ENCODE measurements at places on chromosomes 2 and 18.

DNA sequence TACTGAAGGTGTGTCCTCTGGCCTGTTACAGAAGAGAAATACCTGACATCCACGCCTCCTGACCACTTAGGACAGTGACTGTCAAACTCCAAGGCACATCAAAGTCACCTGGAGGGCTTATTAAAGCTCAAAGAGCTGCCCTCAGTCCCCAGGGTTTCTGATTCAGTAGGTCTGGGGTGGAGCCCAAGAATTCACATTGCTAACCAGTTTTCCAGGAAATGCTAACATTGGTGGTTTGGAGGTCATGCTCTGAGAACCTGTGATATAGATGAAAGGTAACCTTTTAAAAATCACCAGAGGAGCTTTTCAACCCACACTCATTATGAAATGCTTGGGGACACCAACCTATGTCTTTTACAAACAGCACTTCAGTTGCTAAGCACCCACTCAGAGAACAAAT is 172.3 kb downstream of the ALK start:
- no peak for DNase-seq

DNA sequence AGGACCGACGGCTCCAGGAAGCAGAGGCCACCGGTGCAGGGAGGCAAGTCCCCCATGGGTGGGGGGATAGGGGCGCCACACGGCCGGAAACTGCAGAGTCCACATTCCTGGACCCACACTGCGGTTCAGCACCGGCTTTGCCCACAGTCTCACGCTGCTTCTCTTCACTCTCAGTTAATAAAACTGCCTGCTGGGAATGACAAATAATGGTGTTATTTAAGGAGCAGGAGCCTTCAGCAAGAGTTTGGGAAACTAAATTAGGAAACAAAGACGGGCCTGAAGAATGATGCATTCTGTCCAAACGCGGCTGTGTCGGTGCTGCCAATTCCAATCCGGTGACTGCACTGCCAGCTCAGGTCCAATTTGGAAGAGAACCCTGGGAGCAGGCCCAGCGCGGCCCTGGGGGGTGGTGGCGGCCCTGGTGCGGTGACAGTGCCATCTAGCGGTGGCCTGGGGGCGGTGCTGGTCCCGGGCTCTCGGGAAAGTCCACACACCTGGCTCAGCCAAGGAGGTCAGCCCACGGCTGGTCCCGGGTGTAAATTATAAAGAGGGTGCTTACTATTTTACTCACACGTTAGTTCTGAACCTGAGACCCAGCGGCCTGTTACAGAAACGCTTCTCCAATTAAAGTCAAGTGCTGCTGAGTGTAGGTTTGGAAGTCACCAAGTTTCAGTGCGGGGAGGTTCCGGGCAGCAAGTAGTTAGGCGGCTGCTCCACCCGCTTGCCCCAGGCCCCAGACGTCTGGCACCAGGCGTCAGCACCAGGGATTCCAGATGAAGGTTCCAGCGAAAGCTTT is 73.1 kb upstream of the PXDN start:
- no peak for DNase-seq

- no peak for DNase-seq
Measured at GRCh38 chr2:192948316-192948715, 753.6 kb upstream of the TMEFF2 start.

DNA sequence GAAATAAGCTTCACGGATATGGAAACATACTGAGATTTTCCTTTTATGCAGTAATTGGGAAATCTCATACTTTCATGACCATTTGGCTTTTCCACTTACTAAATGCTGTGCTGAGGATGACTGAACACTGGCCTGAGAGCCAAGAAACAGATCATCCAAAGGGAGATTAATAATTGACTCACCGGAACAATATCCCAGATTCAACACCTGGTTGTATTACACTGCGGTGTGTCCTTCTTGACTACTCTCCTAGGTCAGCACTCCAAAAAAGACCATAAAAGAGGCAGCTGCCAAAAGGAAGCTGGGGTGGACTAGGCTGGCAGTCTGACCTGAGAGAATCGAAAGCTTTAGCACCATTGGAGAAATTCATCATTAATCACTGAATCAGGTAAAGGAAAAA is 469.1 kb downstream of the CBLN2 start:
- no peak for DNase-seq

- DNase-seq = no peak
Measured at GRCh38 chr2:211085056-211085680, 528.8 kb downstream of the CPS1 start.

GRCh38 chr2:129771418-129772189 is 207.9 kb upstream of the RAB6C start:
- DNase-seq = no peak

DNA sequence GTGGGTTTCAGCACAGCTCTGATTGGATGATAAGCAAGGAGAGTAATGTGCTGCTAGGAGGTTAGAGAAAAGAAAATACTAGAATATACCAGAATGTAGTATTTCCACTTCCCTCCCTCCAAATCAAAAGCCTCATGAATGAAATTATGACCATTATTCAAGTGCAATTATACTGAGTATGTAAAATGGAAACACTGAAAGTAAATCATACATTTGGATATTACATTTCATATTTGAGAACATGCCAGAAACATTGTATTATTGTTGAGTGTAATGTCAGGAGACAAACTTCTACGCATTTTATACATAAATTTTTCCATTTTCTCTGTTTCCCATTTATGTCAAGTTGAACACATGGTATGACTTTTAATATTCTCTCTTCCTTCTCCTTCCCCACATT is 942 bp upstream of the CETN1 start:
- no peak for DNase-seq

DNA sequence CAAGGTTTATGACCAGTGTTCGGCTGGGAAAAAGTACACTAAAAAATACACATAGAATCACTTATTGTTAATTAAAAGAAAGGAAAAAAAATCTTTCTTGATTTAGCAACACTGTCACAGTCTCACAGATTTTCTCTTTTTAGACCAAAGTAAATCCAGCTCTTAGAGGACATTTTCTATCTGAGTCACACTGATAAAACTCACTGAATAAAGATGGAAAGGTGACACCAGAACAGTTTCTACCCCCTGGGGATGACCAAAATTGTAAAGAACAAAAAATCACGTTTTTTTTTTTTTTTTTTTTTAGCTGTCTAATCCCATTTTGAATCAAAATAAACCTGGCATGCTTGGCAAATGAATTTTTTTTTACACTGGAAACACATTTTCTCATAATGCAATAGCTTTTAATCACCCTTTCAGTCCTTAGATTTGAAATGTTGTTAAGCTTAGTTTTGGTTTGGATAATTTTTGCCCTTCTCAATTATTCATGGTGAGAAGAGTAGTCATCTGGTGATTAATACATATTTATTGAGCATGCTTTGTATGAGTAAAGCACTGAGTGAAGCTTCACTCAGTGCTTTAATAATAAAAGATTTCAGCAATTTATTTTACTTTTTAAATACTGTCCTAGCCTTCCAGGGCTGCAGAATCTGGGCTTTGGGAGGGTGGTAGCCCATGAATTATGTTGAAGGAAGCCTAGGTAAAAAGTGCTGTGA is 886.3 kb downstream of the SLC4A3 start:
- DNase-seq = no peak

DNA sequence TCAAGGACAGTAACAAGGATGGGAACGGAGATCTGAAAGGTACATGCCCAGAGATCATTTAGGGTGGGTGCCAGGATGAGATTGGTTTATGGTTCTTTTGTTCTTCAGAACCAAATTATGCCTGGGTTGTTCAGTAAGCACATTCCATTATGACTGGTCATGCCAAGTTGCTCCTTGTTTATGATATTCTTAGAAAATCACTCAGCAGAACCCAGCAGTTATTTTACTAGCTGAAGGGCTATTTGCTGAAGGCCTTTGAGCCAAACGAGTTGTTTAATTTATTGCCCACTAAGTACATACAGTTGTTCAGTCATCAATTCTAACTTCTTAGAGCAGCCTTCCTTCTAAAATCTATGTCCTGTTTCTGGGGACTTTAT is 635 bp downstream of the SLC3A1 start:
- DNase-seq = no peak

DNA sequence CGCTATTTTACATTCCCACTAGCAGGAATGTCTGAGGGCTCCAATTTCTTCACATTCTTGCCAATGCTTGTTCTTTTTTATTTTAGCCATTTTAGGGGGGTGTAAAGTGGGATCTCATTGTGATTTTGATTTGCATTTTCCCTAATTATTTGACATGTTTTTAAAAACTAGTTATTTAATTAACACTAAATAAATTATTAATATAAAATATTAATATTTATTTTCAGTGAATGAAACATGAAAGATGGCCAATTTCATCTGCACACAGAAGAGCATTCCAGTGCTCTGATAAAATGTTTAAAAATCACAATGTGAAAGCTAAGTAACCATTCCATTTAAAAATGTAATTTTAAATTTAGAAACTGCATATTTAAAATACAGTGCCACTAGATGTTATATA is 322.2 kb upstream of the ZNF521 start:
- DNase-seq = no peak

- no peak for DNase-seq
Measured at GRCh38 chr18:6022074-6022444, 126.7 kb upstream of the TMEM200C start.

DNA sequence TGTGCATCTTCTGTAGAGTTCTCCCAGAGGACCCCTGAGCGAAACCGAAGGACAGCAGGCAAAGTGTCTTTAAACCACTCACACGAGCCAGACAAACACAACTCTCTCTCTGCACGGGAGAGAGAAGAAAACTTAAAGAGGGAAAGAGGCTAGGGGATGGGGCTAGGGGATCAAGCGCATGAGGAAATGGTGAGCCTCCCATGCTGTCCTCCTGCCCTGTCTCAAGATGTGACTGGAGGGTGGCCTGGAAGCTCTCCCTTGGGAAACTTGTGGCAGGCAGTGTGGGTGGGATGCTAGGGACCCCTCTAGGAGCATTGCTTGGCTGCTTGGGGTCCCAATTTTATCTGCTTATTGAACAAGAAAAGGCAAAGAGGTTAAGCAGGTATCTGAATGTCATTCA is 44.5 kb downstream of the CYP26B1 start:
- no peak for DNase-seq

DNA sequence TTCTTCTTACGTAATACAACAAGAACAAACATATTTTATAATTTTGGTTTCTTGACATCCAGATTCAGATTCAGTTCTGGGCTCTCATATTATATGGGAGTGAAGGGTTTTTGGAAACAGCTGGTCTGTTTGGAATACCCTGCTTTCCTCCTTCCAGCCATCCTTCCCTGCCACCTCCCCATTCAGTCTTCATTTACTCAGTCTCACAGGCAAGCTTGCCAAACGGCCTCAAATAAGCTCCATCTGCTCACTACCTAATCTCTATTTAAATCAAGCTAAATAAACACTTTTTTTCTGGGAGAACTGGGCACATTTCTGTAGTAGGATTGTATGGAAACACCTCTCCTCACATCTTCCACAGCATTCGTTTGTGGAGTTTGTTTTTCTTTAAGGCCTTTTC is 147.5 kb downstream of the RND3 start:
- DNase-seq = no peak

GRCh38 chr18:31438402-31438801 is 9.1 kb upstream of the DSG3 start:
- no peak for DNase-seq

DNA sequence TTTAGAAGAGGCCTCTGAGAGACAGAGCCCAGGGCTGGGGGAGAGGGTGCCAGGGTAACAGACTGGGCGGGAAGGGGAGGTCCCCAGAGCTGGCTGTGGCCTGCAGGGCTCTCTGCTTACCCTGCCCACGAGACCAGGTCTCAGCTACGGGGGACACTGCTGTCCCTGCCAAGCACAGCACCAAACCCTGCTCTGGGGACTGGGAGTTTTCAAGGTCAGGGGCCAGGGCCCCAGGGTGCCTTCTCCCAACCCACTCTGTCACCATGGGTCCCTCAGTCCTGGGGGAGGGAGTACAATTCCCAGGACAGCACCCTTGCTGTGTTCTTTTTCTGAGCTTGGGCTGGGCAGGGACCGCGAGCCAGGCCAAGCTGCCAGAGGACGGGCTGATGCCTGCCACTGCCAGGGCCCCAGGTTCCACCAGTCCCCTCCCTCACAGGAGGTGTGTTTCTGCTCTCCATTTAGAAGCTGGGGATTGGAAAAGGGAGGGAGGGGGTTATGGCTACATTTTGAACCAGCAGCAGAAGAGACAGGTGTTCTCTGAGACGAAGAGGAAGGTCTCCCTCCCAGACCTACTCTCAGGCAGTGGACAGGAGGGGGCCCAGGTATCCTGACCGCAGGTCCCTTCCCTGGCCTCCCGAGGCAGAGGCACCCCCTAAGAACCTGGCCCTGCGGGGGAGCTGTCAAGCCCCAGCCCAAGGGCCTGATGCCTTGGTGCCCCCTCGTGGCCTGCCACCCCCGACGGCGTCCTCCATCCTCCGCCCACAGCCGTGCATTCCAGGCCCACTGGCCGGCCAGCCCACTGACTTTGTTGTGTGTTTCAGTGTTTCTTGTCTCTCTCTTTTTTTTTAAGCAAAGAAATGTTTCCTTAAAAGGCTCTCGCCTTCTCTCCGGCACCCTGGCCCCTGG is 80.4 kb downstream of the TNS1 start:
- no peak for DNase-seq

DNA sequence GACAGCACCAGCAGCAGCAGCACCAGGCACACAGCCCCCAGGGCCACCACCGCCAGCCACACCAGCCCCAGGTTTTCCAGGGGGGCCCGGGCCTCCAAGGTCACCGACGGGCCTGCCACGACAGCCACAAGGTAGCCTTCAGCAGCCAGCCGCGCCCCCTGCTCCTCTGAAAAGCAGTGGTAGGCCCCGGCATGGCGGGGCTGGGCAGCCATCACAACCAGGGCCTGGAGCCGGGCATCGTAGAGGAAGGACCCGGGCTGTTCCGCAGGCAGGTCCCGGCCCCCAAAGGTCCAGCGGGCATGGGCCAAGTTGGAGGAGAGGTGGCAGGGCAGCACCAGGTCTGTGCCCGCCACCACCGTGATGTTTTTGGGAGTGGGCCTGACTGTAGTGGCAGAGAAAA is 3.3 kb upstream of the ANKRD39 start:
- no peak for DNase-seq

DNA sequence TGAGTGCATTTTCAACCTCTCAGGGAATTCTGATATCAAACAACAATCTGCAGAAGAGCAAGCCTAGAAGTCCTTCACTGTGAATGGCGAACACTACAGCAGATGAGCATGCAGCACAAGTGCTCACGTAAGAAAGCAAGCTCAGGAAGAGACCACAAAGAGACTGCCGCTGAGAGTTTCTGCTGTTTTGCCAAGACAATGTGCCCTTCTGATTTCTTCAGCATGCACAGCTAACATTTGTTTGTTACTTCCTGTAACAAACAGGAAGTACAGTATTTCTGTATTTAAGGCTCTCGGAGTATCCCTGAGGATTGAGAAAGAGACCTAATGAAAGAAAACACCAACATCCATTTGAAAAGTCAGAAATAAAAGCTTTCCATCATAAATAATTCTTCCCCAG is 45.9 kb downstream of the MBOAT2 start:
- peak; percentile 35 for DNase-seq
